Activated T-helper 1 cell treated with anti-CD3 and anti-CD28 coated beads, Interleukin-2, amount 50 U/mL, for 16 hours (primary cell): ENCODE measurements at places on chromosomes 7 and 10.

DNA sequence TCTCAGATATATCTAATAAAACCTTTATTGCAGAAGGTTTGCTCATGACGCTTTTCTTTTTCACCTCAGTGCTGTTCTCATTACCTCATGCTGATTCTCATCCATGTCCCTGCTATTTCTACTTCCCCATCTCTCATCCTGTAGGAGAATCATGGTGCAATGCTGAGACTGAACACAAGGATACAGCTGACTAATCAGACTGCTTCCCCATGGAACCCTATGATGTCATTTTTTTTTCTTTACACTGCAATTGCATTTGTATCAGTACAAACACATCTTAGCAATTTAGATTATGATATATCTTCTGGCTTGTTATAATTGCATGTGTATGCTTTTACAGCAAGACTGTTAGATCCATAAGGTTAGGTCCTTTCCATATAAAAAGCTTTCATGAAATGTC lies 93.7 kb downstream of the SEMA3A start:
- no peak for DNase-seq

DNA sequence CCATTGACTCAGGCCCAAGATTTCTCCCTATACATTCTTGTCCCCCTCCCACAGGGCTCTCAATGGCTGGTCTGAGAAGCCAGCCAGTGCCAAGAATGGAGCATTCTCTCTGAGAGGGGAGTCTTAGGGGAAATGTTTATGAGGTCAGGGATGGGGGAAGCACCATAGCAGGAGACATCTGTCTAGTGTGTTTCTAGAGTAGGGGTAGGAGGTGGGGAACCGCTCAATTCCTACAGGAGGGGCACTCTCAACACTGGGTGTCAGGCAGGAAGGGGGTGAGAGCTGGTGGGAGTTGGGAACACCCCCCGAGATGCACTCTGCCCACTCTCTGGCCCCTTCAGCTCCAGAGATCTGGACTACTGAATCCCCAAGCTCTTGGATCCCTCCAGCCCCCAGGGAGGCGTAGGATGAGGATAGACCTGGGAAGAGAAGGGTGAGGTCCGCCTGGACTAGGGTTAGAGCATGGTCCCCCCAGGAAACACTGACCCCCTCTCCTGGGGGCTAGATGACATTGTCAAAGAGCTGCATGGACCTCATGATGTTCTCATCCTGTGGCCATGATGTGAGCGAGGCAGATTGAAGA lies 8.7 kb upstream of the OGA start:
- DNase-seq: no peak

DNA sequence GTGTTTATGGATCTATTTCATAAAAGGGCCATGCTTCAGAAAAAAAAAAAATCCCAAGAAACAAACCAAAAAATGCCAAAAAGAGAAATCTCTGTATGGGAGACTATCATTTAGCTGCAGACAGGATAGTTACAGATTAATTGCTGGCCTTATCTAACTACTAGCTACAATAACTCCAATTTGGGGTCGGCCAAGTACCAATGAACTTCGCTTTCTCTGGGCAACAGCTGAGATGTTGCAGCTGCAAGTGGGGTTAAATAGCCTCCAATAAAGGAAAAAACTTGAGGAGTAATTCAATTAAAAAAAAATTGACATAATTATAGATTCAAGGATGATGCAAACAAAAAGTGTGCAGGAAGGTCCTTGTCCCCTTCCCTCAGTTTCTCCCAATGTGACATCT lies 73.6 kb downstream of the PFKFB3 start:
- no peak for DNase-seq

DNA sequence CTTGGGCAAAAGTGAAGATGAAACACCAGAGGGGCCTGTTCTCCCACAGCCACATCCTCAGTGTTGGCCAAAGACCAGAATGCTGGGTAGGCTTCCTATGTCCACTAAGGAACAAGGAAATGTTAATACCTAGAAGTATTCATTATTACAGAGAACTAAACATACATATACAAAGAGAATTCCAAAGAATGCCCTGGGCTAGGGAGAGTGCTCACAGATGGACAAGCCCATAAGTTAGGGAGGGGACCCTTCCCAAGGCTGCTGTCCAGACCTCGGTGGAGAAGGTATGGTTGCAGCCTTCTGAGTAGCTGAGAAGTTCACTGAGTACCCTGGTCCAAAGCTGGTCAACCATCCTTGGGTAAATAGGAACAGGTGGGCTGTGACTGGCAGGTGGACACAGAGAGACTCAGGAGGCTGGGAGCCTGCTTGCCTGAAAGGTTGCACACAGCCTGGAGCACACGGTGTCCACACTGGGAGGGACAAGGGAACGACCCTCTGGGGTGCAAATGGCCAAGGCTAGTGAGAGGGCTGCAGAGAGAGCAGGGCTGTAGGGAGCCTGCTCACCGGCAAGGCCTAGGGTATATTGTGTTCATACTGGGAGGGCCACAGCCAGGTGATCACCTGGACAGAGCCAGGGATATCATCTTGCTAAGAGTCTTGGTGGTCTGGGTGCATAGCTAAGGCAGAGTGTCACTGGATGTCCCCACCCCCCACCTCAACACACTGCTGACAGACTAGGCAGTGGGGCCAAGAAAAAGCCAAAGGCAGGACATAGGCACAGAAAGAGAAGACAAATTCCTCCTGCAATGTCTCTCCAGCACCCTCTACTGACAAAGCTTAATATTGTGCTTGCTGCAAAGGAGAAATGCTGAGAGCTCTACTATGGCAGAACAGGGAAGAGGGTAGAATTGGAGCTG lies 40.3 kb downstream of the CPVL start:
- no peak for DNase-seq

- no peak for DNase-seq
These were observed 529 bp downstream of the HPS1 start for GRCh38 chr10:98446151-98446660.

- no peak for DNase-seq
These were observed 1.1 kb upstream of the ACTA2 start for GRCh38 chr10:88953662-88954061.
